ENCODE measurements at places on chromosomes 11 and 22.

DNA sequence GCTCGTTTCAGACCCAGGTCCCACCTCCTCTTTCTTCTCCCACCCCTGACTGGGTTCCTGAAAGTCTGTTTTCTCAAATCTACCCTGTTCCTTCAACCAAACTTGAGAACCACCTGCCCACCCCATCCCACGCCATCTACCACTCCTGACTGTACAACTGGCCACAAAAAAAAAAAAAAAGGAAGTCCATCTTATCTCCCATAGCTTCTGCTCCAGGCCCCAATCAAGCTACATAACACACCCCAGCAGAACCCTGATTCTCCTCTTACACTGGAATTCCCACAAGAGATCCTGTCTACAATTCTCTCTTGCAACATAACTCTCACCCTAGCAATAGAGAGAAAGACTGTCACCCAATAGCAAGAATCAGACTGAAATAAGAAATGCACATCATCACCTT, 39.2 kb upstream of the CHST1 start:
- no peak for DNase-seq

DNA sequence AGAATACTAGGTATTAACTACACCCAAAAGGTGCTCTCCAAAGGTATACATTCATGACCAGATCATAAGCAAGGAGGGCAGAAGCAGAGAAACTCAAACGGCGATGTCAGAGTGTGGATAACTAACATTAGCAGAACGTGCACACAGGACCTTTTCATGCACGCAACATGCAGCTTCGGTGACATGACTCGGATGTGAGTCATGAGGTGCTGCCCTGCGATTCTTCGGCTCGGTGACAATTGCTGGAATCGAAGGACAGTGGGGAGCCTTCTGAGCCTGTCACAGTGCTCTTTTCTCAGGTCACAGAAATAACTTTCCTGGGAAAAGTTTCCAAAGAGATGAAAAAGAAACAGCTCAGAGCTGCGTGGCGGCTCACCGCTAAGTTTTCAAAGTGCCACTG, 418.5 kb upstream of the SYN3 start:
- DNase-seq: no peak

DNA sequence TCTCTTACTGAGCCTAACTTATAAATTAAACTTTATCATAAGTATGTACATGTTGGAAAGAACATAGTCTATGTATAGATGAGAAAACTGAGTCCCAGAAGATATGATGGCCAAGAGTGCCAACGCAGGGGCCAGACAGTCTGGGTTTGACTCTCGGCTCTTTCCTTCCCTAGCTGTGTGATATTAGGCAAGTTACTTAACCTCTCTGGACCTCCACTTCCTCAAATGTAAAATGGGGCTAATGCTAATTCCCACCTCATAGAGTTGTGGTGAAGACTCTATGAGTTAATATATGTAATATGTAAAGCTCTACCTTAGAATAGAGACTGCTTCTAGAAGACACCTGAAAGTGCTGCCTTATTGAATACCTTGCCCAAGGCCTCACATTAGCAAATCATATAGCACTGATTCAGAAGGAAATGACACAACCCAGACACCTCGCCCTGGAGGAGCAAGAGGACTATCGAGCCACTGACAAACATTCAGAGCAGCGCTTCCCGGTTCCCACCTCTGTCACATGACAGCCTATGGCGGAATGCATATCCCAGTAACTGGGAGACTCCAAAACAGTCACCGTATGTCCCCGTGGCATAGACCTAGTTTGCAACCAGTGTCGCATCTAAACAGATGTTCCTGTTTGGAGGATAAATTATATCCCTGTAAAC, 11.3 kb upstream of the CCDC86 start:
- DNase-seq: no peak

GRCh38 chr22:35600476-35600875, 16.7 kb downstream of the MB start:
- no peak for DNase-seq

DNA sequence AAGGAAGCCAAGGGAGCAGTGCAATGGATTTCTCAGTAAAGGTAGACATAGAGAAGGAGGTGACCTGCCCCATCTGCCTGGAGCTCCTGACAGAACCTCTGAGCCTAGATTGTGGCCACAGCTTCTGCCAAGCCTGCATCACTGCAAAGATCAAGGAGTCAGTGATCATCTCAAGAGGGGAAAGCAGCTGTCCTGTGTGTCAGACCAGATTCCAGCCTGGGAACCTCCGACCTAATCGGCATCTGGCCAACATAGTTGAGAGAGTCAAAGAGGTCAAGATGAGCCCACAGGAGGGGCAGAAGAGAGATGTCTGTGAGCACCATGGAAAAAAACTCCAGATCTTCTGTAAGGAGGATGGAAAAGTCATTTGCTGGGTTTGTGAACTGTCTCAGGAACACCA, 6.6 kb downstream of the TRIM22 start:
- no peak for DNase-seq

GRCh38 chr22:36862251-36863242, 1.7 kb downstream of the NCF4 start:
- DNase-seq: no peak

- DNase-seq: no peak
These were observed 5.8 kb downstream of the TSPAN4 start for GRCh38 chr11:848380-848931.

GRCh38 chr22:46801331-46801811, 38.9 kb downstream of the TBC1D22A start:
- no peak for DNase-seq

DNA sequence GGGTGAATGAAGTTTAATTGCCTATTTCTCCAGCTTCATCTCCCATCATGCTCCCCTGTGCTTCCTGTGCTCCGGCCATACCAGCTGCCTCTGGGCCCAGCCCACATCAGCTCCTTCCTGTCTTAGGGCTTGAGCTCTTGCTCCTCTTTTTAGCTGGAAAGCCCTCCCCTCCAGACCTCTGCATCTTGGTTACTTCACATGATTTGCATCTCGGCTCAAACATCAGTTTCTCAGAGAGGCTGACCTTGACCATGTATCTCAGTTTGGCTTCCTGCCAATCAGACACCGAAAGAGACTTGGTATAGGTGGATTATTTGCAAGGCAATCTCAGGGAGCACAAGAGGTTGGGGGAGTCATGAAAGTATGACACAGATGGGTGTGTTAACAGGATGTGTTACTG, 73.2 kb upstream of the TIMP3 start:
- DNase-seq: no peak

- no peak for DNase-seq
These were observed 614 bp downstream of the ANO3 start for GRCh38 chr11:26332572-26332915.

DNA sequence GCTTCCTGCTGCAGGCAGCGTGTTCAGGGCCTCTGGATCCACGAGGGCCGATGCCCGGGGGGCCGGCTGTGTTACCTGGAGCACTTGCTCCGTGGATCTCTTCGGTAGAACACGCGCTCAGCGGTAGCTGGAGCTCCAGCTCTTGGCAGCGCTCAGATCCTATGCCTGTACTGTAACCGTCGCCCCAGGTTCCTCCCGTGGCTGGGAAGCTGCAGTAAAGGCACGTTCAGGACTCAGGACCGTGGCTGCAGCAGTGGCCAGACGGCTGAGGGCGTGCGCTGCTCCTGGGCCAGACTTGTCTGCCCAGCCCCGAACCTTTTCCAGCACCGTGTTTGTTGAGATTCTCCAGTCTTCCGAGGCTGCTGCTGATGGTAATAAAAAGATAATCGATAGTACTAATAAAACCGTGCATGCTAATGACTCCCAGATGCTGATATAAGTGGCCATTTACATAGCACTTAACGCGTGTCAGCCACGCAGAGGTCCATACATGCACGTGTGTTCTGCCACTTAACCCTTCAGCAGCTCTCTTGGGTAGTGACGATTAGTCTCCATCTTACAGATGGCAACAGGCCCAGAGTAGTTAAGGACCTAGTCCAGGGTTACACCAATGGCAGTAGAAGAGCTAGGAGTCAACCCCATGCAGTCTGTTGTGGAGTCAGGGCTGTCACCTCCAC, 1.4 kb downstream of the MOV10L1 start:
- no peak for DNase-seq

GRCh38 chr22:46035742-46036557, 59.0 kb upstream of the WNT7B start:
- DNase-seq: peak; percentile 99

GRCh38 chr11:17504330-17505107, 27.9 kb upstream of the ABCC8 start:
- DNase-seq: peak; percentile 75

DNA sequence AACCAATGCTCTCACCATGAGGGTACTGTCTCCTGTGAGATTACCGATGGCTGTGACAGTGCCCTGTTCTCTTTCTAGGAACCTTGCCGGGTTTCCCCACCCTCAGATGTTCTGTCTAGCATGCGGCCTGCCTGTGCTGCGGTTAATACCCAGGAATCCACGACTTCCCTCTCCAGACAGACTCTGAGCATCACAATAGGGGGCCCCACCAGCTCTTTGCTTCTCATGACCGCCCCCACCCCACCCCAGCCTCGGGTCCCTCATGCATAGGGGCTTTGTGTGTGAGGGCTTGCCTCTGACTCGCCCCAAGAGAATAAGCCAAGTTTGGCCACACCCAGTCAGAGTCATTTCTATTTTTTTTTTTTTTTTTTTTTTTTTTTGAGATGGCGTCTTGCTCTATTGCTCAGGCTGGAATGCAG, 10.3 kb downstream of the PARVG start:
- DNase-seq: no peak

DNA sequence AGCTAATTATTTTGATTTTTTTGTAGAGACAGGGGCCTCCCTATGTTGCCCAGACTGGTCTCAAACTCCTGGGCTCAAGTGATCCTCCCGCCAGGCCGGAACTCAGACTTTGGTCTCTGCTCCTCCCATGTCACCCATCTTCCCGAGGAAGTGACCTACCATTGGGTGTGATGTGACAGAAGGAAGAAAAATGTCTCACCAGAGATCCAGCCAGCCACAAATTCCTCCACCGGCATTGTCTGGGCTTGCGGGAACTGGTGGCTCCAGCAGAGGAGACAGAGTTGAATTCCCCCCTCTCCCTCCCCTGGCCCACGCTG, 772 bp downstream of the SLC25A45 start:
- DNase-seq: no peak

GRCh38 chr11:93542811-93543229, 371 bp downstream of the SMCO4 start:
- DNase-seq: no peak

DNA sequence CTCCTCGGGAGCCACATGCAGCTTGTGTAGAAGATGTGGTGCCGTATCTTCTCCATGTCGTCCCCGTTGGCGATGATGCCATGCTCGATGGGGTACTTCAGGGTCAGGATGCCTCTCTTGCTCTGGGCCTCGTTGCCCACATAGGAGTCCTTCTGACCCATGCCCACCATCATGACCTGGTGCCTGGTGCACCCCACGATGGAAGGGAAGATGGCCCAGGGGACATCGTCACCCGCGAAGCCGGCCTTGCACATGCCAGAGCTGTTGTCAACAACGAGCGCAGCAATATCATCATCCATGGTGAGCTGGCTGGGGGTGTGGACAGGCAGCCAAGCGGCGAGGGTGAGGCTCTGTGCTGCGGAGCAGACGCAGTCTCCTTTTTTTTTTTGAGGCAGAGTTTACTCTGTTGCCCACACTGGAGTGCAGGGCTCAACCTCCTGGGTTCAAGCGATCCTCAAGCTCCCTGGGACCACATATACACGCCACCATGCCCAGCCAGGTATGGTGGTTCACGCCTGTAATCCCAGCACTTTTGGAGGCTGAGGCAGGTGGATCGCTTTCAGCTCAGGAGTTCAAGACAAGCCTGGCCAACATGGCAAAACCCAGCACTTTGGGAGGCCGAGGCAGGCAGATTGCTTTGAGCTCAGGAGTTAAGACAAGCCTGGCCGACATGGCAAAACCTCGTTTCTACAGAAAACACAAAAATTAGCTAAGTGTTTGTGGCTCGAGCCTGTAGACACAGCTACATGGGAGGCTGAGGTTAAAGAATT, 17.3 kb upstream of the EP300 start:
- no peak for DNase-seq

DNA sequence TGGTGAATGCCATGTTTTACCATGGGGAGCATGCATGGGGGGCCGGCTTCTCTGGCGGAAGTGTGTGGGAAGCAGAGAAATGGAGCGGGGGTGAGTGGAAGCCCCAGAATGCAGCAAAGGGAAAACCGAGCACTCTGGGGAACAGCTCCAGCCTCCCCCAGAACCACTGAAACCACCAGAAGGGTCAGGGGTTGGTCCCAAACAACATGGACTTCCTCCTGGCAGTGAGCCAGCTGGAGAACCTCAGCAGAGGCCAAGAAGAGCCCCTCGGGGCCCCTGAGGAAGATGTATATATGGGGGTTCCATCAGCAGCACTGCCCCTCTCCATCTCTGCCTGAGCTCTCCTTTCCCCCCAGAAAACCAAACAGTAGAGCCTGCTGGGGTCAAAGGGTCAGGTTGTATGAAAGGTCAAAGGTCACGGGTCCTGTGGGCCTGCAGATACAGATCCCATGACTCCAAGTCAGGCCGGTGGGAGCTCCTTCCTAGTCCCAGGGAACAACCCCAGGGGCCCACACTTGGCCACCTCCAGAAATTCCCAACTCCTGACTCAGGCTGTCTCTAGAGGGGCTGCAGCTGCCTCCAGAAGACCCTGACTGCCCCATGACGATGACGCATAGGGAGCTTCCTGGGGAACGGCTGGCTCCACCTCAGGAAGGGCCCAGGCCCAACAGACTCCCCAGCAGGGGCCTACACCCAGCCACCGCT, 48.5 kb upstream of the TIMP3 start:
- DNase-seq: no peak

DNA sequence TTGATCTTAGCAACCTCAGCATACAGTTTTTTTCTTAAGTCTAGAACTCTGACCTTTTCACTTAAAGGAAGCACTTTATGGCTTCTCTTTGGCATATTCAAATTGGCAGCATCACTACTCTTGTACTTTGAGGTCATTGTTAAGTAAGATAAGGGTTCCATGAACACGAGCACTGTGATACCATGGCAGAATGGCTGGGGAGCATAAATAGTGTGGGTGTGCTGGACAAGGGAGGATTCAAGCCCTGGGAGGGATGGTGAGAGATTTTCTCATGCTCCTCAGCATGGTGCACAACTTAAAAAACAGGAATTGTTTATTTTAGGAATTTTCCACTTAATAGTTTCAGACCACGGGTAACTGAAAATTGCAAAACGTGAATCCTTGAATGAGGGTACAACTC, 111.4 kb downstream of the ATXN10 start:
- no peak for DNase-seq

GRCh38 chr11:66020212-66020611, 6.1 kb downstream of the CATSPER1 start:
- no peak for DNase-seq

DNA sequence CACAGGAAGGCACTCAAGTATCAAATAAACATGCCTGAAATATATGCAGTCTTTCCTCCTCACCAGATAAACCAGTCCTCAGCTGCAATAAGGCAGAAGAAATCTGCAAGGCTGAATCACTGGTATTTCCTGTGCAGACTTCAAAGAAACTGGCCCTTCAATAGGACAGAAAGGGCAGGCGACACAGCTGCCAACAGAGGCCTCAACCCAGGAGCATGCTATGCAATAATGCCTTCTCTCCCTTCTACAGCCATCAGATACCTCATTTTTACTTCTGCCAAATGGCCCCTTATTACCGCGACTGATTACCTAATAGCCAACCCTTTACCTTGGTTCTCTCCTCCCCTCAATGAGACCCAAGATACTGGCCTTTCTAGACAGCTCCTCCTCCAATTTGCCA, 8.0 kb downstream of the NUMA1 start:
- DNase-seq: no peak

- DNase-seq: no peak
These were observed 304.8 kb upstream of the PITPNB start for GRCh38 chr22:28223826-28224225.
